ENCODE measurements at places on chromosomes 5 and 9. TPM values are rescaled to one million over a fixed set of nuclear protein-coding genes. Genes with fewer than 3 reads are reported as not detected.

IL9 gene
- polyA plus RNA-seq = not detected

PHYHD1 gene
- polyA plus RNA-seq = 8.6 TPM

TXNDC8 gene
- not detected for polyA plus RNA-seq

DNA sequence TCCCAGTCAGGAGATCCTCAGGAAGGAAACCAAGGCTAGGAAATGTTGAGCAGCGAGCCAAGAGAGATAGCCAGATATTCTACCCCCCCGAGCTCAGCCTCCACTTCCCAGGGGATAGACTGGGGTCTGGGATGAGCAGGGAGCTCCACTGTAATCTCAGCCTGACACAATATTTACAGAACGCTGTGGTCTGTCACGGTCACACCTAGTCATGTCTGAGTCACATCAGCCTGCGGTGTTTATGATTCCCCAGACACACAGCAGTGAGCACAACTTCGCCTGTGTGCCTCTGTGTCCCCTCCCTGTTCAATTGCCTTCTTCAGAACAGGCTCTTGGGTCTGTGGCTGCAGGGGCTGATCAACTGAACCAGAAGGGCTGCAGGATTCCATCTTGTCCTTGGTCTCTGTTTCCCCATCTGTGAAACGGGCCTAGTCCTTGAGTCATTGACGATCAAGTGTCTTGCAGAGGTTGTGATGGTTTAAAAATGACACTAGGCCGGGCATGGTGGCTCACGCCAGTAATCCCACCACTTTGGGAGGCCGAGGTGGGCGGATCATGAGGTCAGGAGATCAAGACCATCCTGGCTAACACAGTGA, 8.6 kb upstream of the PRRX2 start:
- H3K4me3 ChIP-seq = no peak overlapping the region
- no peaks in the 10 kb centered on the region for H3K36me3 ChIP-seq
- DNase-seq = peak; percentile 92
- H3K4me1 ChIP-seq = peaks cover 13% of the 10 kb centered on the region

GRCh38 chr9:95826183-95826838, 49.2 kb upstream of the ERCC6L2 start:
- no peaks in the 10 kb centered on the region for H3K27me3 ChIP-seq
- no peak overlapping the region for H3K4me3 ChIP-seq
- no peaks in the 10 kb centered on the region for H3K36me3 ChIP-seq
- peaks cover 10% of the 10 kb centered on the region for H3K4me1 ChIP-seq
- DNase-seq = peak; percentile 25

GRCh38 chr5:173246135-173246495, 11.1 kb upstream of the NKX2-5 start:
- H3K36me3 ChIP-seq = no peaks in the 10 kb centered on the region
- H3K4me1 ChIP-seq = no peaks in the 10 kb centered on the region
- DNase-seq = no peak
- no peak overlapping the region for H3K4me3 ChIP-seq

EPB41L4B gene
- 0.33 TPM for polyA plus RNA-seq

TTC16 gene
- polyA plus RNA-seq = 0.06 TPM

PCDHGA5 gene
- 0.35 TPM for polyA plus RNA-seq

GRCh38 chr5:138632900-138633489, 57.8 kb upstream of the HSPA9 start:
- no peaks in the 10 kb centered on the region for H3K4me1 ChIP-seq
- H3K27me3 ChIP-seq = no peaks in the 10 kb centered on the region
- peak; percentile 90 for DNase-seq
- no peak overlapping the region for H3K27ac ChIP-seq
- no peaks in the 10 kb centered on the region for H3K36me3 ChIP-seq
- H3K4me3 ChIP-seq = no peak overlapping the region

DNA sequence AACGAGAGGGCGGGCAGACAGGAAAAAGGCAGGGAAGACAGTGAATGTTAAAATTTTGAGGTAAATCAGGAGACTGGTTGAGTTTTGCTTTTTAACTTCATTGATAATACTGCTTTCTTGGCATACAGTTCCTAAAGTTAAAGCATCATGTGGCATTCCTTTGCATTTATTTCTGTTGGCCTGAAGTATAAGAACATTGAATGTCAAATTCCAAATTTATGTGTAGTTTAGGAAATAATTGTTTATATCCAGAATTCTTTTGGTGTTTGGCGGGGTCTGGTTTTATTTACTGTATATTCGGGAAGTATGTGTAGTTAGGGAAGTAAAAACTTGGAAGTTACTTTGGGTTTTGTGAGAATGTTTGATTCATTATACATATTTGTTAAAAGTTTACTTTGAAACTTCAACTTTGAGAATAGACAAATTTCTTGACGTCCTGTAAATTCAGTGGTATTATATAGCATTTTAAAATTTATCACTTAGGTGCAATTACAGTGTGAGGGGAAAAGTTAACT, 83.2 kb downstream of the PTPDC1 start:
- no peaks in the 10 kb centered on the region for H3K27me3 ChIP-seq
- H3K4me3 ChIP-seq = peak overlapping the region; percentile 90
- DNase-seq = no peak
- H3K27ac ChIP-seq = peak overlapping the region; percentile 98
- H3K4me1 ChIP-seq = peaks cover 36% of the 10 kb centered on the region

GRCh38 chr5:35246900-35247647, 16.8 kb upstream of the PRLR start:
- no peak overlapping the region for H3K27ac ChIP-seq
- H3K4me3 ChIP-seq = no peak overlapping the region
- H3K36me3 ChIP-seq = no peaks in the 10 kb centered on the region
- no peaks in the 10 kb centered on the region for H3K4me1 ChIP-seq

PCDHGC3 gene
- 77.4 TPM for polyA plus RNA-seq

SMIM33 gene
- polyA plus RNA-seq = not detected

- 0 out of 2 replicates have a peak, but pooled peaks cover 5% of the 10 kb centered on the region for H3K27me3 ChIP-seq
- DNase-seq = no peak
- H3K4me3 ChIP-seq = no peak overlapping the region
- no peaks in the 10 kb centered on the region for H3K4me1 ChIP-seq
Observed at GRCh38 chr5:76326577-76327302, 76.3 kb upstream of the IQGAP2 start.

DNA sequence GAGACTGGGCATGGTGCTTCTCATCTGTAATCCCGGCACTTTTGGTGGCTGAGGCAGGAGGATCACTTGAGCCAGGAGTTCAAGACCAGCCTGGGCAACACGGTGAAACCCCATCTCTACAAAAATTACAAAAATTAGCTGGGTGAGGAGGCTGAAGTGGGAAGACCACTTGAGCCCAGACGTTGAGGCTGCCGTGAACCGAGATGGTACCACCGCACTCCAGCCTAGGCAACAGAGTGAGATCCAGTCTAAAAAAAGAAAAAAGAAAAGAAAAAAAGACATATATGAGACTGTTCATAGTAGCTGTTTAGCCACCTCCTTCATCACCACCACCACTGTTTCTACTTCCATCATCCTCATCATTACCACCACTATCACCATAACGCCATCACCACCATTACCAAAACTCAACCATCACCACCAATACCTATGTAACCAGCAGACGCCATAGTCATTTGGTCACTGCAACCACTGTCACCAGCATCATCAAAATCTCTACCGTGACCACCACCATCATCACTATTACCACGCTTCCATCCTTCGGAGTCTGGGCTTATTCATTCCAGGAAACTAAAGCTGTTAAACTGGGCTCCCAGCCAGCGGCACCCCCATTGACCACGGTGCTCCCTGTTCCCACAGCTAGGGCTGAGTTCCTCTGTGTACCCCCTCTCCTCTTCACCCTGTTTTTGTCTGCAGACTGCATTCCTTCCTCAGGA, 8.4 kb upstream of the KIF12 start:
- H3K4me1 ChIP-seq = peaks cover 16% of the 10 kb centered on the region
- H3K27me3 ChIP-seq = peaks cover 21% of the 10 kb centered on the region
- DNase-seq = peak; percentile 16
- H3K27ac ChIP-seq = no peak overlapping the region
- no peak overlapping the region for H3K4me3 ChIP-seq

- no peaks in the 10 kb centered on the region for H3K27me3 ChIP-seq
- no peak for DNase-seq
- H3K36me3 ChIP-seq = no peaks in the 10 kb centered on the region
Observed at GRCh38 chr5:157030692-157031091, 28.2 kb downstream of the HAVCR1 start.

DNA sequence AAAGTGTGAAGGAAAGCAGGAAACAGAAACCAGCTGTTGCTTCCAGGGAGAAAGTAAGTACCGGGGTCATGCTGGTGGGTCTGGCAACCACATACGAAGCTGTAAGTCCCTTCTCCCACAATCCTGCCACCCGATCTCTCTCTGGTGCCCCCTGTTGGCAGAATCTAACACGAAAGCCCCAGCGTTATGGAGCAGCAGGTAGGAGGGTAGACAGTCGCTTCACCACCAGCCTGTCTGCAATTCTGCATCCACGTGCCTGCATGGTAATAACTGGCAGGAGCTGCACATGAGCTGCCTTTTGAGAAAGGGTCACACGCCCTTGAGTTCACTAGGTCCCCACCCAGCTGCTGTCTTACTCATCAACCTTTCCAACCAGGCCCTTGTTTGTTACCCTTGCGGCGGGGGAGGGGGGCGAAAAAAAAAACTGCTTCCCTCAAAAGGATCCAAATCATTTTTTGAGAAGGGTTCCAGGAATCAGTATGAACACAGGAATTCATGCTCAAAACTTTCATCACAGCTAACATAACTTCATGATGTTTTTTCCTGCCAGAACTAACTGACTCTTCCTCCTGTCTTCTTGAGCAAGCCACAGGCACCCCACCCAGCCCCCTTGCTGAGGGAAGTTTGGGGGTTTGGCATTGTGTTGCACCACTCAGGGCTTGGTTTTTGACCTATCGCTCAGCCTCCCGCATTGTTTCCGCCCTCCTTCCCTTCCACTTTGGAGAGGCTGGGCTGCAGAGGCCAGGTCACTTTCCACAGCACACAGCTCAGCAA, 19.6 kb upstream of the TMEM252 start:
- H3K4me1 ChIP-seq = no peaks in the 10 kb centered on the region
- no peaks in the 10 kb centered on the region for H3K27me3 ChIP-seq
- no peak overlapping the region for H3K4me3 ChIP-seq
- H3K27ac ChIP-seq = no peak overlapping the region

DNA sequence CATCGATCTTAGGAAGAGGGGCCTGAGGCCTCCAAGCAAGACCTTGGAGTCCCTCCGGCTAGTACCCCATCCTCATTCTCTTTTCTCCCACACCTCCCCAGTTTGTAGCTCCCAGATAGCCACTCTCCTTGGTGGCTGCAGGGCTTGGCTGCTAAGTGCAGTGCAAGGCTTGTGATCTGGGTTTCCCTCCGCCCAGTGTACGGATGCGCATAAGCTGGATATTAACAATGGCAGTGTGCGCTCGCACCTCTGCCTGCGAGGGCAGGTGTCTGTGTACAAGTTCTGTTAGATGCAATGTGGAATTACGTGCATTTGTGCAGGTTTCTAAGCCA, 71.0 kb upstream of the TBCA start:
- DNase-seq = no peak
- no peaks in the 10 kb centered on the region for H3K36me3 ChIP-seq
- H3K4me1 ChIP-seq = peaks cover 1% of the 10 kb centered on the region
- no peak overlapping the region for H3K27ac ChIP-seq

DNA sequence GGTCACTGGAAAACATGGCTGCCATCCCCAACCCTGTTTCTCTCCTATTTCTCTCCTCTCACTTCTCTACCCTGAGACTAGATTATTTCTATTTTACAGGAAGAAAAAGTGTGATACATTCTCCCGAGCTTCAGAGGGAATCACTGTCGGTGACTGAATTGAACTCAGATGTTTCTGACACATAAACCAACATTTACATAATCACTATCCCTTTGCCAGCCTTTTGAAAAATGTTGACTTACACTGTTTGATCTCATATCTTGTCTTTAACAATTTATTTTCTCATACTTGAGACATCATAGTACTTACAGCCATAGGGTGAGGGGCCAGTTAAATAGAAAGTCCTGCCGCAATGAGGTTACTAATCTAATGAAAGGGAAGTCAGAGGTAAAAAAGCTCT, 25.1 kb upstream of the PPP2CA start:
- peaks cover 44% of the 10 kb centered on the region for H3K4me1 ChIP-seq
- no peaks in the 10 kb centered on the region for H3K27me3 ChIP-seq
- H3K4me3 ChIP-seq = no peak overlapping the region
- H3K36me3 ChIP-seq = no peaks in the 10 kb centered on the region
- H3K27ac ChIP-seq = no peak overlapping the region
- DNase-seq = peak; percentile 25

LRRTM2 gene
- polyA plus RNA-seq = 0.22 TPM

GRCh38 chr5:172504701-172505402, 50.5 kb upstream of the SH3PXD2B start:
- no peak overlapping the region for H3K27ac ChIP-seq
- H3K27me3 ChIP-seq = peaks cover 20% of the 10 kb centered on the region
- H3K4me1 ChIP-seq = no peaks in the 10 kb centered on the region

HAPLN1 gene
- polyA plus RNA-seq = 77.6 TPM

CTSV gene
- 0.16 TPM for polyA plus RNA-seq

DNA sequence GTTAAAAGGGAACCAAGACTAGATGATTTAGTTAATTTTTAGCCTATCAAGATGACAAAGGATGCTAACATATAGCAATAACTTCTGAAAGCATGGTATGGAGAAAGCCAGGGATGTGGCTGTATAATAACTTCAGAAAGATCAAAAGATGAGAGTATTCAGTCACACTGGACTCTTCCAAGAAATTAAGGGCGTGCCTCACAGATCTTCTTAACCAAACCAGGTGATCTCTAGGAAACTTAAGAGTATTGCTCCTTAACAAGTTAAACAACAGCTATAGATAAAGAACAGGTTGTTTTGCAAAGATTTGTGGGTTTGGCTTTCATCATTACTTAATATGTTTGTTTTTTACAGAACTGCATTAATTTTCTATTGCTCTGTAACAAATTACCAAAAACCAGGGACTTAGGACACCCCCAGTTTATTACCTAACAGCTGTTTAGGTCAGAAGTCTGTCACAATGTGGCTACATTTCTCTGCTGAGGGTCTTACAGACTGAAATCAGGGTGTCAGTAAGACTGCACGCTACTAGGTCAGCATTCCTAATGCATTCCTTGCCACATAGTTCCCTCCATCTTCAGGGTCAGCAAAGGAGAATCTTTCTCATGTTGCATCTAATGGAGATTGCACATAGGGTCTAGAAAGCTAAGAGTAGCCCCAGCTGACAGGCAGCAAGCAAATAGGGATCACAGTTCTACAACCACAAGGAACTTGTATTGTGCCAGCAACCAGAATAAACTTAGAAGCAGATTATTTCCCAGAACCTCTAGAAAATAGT, 113.8 kb downstream of the WDR70 start:
- no peaks in the 10 kb centered on the region for H3K27me3 ChIP-seq
- H3K4me1 ChIP-seq = peaks cover 24% of the 10 kb centered on the region
- DNase-seq = no peak
- H3K36me3 ChIP-seq = no peaks in the 10 kb centered on the region
- no peak overlapping the region for H3K27ac ChIP-seq
- no peak overlapping the region for H3K4me3 ChIP-seq

Measured in GM23248 (cell line).